NK-92 treated with Interleukin-12 subunit alpha and Interleukin-12 subunit beta, amount 100 ng/mL, for 24 hours (cell line): ENCODE measurements at places on chromosomes 6 and 20.

GRCh38 chr6:169051371-169051770 is 202.3 kb downstream of the THBS2 start:
- DNase-seq, result no peak

DNA sequence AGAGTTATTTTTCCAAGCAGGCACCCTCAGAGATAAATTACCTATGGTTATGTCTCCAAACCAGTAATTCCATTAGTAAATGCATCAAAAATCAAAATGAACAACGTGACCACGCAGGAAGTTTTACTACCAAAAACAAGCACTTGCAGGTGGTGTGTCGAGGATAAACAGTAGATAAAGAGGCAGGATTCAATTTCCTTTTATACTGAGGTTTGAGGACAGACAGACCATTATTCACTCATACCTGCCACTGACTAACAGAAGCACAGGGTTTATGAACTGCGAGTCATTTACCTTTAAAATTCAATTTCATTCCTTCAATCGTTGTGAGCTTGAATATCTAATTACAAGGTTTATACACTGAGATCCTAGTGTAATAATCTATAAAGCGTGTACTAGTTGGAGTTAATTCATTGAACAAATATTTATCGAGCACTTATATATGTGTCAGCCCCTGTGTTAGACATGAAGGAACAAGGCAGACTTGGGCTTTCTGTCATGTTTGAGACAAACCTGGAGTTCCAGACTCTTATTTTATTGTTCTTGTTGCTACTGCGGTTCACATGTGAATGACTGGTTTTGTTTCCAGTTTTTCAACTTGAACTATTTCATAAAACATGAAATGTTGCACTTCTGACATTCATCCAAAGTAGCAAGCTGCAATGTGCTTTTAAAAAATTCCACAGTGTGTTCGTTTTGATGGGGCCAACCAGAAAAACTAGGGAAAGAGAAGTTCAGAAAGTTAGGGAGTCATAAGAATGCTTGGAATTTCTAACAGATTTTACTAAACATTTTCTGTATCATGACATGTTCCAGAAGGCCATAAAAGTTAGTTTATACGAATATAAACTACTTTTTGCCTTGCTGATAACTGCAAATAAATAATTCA is 205.6 kb downstream of the UST start:
- DNase-seq, result no peak

DNA sequence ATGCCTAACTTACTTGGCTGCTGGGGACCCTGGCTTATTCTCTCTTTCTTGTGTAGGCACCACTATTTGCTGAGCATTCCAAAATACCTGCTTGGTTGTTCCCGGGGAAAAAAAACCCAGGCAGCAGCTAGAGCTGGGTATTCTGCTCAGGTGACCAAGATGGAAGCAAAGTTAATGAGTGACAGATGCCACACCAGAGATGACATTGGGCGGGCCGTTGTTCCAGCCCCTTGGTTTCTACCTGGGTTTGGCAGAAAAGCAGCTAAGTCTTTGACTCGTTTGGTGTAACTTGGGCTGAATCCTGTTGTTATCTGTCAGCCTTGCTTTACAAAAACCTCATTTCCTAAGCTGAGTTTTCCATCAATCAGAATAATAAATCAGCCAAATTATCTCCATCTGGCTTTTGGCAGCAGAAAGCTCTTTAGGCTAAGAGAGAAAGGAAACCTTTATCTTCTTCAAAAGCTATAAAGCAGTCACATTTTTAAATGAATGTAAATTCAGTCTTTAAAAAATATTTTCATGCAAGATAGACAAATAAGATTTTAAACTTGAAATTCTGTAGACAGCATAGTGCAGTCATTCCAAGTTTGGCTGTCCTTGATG is 202.0 kb upstream of the GMDS start:
- no peak for DNase-seq

DNA sequence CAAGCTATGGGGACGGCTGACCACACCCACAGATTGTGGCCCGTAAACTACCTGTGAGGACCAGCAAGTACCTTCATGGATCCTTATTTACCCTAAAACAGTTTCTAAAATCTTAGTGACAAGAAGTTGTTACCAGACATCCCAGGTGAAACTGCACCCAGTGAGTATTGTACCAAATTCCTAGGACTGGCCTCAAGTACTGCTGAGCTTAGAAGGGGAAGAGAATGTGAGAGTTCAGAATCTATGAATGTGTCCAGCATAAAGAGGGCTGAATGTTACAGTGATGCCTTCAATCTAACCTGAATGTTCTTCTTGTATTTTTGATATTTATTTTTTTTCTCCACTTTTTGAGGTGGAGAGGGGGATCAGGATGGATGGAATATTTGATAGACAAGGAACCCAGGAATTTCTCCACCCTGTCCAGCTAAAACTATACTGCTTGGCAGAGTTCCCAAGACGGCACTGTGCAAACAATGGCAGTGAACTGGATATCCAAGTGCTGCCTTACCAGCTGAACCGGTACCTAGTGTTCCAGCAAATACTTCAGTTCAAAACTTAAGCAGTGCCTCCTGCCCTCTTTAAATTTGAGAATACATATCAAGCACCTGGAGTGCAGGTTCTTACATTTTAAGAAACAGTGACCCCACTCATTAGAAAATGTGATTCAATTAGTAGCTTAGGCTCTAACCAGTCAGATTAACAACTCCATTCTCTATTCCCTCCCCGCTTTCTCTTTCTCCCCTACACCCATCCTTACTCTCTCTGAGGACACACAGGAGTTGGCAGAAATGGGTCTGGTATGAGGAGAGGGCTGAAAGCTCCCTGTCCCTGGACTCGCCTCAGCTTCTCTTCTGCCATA is 427.3 kb upstream of the FLRT3 start:
- no peak for DNase-seq

DNA sequence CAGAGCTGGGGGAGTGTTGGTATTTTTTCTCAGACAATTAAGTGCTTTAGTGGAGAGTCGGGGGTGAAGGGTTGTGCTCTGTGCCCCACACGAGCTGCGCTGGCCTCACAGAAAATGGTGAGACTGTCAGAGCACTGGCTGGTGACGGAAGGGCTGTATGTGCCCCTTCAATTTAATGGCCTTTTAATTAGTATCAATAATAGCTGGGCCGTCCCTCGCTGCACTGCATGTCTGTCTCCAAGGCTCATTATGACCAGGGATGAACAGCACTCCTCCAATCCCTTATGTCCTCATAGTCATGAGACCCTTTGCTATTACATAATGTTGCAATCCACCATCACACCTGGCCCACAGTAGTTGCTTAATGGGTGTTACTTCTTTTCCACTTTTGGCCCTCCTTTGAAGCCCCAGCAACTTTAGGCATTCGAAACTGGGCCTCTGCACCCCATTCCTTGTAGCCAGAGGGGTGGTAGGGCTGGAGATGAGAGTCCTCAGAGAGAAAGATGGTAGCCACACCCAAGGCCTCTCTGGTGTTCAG is 9.5 kb upstream of the RALY start:
- no peak for DNase-seq

DNA sequence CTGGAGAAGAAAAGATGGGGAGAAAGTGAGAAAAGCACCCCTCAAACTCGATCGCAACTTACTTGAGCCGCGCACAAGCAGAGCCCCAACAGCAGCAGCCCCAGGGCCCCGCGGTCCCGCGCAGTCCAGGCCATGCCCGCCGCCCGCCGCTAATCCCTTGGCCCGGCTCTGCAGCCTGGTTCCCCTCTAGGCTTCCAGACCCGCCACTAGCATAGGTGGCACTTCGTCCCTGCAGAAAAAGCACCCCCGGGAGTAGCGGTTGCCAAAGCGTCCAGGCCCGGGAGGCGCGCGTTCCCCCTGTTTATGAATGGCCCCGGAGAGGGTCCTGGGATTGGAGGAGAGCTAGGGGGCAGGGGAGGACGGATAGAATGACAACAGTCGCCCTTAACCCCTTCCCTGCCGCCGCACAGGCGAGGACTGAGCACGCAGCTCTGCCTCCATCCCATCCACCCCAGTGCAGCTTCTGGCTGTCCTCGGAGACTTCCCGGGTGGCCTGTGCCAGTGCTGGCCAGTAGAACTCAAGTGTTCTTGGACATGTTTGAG is 19.9 kb downstream of the COL9A1 start:
- no peak for DNase-seq
